ENCODE measurements at places on chromosomes 5 and 9.
A peak's percentile ranks its signal among the peaks of the same experiment; 100 is the strongest.

DNA sequence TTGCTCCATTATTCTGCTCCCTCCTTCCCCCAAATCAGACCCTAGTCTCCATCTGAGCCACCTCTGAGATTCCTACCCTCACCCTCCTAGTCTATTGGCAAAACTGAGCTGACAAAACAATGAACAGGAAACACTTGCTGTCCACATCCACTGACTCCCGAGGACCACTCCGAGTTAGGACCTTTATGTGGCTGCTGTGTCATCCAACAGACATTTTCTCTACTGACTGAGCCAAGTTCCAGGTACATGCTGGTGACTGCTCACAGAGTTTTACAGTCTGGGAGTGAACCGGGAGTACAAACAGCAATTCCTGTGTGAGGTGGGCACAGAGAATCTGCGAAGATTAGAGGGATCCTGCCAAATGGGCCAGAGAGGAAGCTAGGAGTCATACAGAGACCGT, 39.2 kb downstream of the CFAP90 start:
- DNase-seq: no peak

GRCh38 chr5:150511578-150512367, 3.8 kb downstream of the NDST1 start:
- DNase-seq: no peak

GRCh38 chr5:141880961-141881801, 3.0 kb upstream of the PCDH1 start:
- no peak for DNase-seq

GRCh38 chr9:13929013-13929412, 384.9 kb downstream of the NFIB start:
- no peak for DNase-seq

DNA sequence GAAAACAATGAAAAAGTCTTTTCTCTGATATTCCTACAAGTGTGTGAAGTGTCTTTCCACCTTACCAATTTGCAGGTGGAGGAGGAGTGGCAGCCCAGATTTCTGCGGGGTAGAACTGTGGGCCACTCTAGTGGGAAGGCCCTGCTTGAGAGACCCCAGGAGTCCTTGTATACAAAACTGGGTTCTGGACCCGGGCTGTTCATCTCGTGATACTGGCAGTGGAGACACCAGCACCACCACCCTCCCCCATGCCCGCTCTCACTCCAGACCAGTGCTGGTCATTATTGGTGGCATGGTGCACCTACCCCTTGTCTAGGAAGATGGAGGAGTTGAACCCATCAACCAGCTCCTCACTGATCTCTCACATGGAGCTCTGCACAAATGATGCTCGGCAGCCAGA, 16.2 kb upstream of the TDRD7 start:
- no peak for DNase-seq

- no peak for DNase-seq
These were observed 605.9 kb upstream of the KLF4 start for GRCh38 chr9:108095496-108095895.

DNA sequence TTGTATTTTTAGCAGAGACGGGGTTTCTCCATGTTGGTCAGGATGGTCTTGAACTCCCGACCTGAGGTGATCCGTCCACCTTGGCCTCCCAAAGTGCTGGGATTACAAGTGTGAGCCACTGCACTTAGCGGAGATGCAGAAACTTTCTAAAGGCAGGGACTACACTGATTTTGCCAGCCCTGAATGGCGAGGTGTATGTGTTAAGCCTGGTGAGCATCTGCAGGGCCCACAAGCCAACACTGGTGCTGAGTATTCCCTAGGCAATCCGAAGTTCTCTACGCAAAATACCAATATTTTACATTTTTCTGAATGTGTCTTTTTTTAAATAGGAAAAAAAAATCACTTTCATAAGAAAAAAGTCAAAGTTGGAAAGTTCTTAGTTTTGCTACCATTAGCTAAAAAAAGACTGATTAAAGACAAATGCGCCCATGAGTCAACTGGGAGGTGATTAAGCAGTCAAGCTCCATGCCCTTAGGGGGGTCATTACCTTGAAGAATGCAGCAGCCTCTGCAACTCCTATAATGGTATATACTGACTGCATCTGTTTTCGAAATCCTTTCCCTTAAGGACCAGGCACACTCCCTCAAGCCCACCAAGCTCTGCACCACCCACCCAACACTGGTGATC, 502.8 kb downstream of the BNC2 start:
- DNase-seq: no peak

- DNase-seq: no peak
These were observed 576.5 kb upstream of the EDIL3 start for GRCh38 chr5:84961193-84961592.

DNA sequence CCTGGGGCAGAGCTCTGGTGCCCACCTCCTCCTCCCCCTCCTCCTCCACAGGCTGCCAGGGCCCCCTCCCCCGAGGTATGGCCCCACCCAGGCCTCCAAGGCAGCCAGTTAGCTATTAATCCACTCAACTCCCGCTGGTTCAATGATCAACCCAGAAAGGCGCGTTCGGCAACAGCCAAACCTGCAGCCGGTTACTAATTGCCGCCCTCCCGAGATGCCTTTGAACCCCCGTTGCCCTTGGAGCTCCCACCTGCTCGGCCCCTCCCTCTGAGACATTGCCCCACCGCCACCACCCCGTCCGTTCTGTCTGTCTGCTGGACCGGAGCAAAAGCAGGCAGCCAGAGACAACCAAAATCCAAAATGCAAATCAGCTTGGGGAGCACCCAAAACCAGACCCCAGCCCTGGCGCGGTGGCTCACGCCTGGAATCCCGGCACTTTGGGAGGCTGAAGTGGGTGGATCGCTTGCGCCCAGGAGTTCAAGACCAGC, 25.8 kb downstream of the NOTCH1 start:
- DNase-seq: no peak

GRCh38 chr5:143244000-143244736, 159.3 kb downstream of the NR3C1 start:
- no peak for DNase-seq

- DNase-seq: no peak
These were observed 49.4 kb downstream of the TARS1 start for GRCh38 chr5:33490071-33490665.

GRCh38 chr5:150618163-150618562, 22.3 kb upstream of the SYNPO start:
- no peak for DNase-seq

DNA sequence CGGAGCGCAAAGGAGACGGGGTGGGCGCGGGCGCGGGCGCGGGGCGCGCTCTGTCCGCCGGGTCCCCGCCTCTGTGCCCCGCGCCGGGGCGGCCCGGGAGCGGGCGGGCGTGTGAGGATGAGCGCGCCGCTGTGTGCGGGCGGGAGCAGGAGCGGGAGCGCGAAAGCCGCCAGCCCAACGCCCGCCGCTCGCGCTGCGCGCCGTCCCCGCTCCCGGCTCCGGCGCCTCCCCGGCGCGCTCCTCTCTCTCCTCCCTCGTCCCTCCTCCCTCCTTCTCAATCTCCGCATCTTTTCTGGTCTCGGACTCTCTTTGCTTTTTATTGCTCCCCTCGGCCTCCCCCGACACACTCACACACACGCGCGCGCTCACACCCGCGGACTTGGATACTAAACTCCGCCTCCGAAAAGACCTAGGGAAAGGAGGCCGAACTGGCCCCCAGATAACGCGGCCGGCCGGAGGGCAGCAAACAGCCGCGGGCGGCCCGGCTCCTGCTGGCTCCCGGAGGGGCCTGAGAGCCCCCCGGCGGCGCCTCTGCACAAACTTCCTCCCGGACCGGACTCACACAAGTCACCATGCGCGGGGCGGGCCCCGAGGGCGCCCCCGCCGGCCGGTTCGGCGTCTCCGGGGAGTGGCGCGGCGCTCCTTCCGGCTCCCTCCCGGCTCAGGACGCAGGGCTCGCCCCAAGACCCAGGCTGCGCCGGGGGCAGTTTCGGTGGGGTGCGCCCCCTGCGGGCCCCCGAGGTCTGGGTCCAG, at the start of gene FIBCD1:
FIBCD1 (minus strand) TSS at position 596 of the 753 bp plus-strand sequence. CDS start 640 bp downstream, outside the sequence.
- no peak for DNase-seq

GRCh38 chr9:14156046-14156445, 157.9 kb downstream of the NFIB start:
- DNase-seq: no peak

GRCh38 chr9:97880336-97880735, 27.3 kb downstream of the FOXE1 start:
- no peak for DNase-seq

GRCh38 chr5:99037668-99038067, 108.9 kb upstream of the CHD1 start:
- DNase-seq: no peak

DNA sequence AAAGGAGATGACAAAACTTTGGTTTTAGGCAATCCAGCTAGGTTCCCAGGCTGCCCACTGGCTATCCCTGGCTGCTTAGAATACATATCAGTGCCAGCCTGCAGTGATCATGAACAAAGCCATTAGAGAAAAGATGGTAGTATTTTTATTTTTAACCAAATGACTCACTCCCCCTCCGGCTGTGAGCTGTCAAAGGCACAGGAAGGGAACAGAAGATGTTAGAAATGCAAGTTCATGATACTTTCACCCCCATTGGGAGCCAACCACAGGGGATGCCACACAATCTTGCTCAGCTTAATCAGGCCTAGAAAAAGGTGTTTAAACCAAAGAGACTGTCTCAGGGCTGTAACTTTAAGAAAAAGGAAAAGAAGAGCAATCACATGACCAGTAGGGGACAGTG, 70.3 kb upstream of the ASTN2 start:
- DNase-seq: no peak

GRCh38 chr9:127788337-127789011, 2.6 kb downstream of the CDK9 start:
- DNase-seq: no peak

- DNase-seq: no peak
These were observed 14.1 kb downstream of the CSF2 start for GRCh38 chr5:132087661-132088060.

- DNase-seq: peak; percentile 48
These were observed 21.1 kb downstream of the FAM219A start for GRCh38 chr9:34437006-34437925.

DNA sequence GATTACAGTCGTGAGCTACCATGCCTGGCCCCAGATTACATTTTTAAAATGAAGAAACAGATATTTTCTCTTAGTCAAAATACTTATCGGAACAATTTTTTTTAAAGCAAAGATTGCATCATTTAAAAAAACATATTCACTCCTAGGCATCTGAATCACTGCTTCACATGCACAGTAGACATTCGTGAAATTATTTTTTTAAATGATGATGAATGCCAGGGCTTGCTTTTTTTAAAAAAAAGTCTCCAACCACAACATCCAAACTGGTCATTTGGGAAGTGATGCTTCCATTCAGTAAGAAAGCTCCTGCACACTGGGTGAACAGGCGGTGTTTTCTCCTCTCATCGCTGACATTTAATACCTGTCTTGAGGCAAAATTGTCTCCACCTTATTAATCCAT, 223.0 kb upstream of the DMRT1 start:
- DNase-seq: no peak

GRCh38 chr9:128782669-128783068, 4.4 kb upstream of the TBC1D13 start:
- no peak for DNase-seq

DNA sequence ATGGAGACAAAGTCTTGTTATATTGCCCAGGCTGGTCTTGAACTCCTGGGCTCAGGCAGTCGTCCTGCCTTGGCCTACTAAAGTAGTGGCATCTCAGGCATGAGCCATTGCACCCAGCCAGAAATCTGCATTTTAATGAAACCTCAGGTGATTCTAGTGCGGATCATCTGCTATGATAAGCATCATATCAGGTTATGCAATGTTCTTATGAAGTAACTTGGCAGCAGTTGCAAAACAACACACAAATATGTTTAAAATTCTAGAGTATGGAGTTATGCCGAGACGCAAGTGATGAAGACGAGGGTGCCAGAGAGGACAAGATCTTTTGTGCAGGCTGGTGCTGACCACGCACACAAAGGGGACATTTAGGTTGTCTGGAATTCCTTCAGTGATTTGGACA, 153.2 kb upstream of the MEF2C start:
- no peak for DNase-seq

DNA sequence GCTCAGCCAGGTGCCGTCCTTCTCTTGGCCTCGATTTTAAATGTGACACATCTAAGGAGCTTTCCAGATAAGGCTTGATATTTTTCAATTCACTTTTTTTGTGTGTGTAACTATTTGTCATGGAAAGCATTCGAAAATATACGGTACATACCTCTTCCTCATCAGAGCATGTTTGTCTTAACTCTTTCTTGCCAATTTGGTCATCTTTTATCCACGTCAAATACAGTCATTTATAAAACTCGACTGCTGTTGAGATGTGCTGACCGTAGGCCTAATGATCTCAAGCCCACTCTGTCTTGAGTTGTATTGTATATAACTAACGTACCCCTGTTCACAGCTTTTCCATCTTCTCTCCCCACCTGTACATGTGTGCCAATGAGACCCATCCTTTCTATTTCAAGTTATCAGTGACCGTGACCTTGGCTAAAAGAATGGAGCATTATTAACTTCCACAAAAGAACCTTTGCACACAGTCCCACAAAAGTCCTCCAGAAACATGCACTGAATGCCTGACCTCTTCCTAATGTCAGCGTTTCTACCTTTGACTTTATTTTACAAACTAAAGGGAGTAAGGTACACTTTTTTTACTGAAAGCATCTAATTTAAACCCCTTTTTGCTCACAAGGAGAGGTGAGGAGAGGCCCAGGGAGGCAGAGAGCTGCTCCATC, 61.6 kb downstream of the IPPK start:
- no peak for DNase-seq
